ENCODE measurements at places on chromosomes 12 and 14.
A peak's percentile ranks its signal among the peaks of the same experiment; 100 is the strongest.

DNA sequence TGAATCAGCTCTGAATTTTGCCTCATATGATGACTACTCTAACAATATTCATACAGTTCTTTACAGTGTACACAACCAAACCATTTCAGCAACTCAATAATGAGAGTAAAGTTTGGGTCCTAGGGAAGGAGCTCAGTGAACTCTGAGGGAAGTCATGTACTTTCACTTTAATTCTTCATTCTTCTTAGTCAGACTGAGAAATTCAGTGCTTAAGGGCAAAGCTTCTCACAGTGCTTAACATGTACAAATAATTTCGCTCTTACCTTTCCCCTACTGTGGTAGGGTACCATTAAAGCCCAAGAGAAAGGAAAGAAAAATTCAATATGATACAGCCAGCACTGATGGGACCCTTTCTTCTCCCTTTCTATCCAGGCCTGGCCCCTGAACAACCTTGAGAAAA, 435.0 kb downstream of the NELL2 start:
- no peak for DNase-seq

DNA sequence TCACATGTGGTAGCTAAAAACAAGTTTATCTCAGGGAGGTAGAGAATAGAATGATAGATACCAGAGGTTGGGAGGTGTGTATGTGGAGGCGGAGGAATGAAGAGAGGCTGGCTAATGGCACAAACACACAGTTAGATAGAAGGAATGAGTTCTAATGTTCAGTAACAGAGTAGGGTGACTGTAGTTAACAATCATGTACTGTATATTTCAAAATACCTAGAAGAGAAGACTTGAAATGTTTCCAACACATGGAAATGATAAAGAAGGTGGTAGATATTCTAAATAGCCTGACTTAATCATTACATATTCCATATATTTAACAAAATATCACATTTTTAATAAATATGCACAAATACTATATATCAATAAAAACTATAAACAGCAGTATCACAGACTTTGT, 8.9 kb upstream of the IFNG-AS1 start:
- DNase-seq = no peak

- no peak for DNase-seq
These were observed 55.6 kb upstream of the PPP2R5C start for GRCh38 chr14:101705733-101706508.

GRCh38 chr12:98243190-98243589, 272.2 kb upstream of the TMPO start:
- no peak for DNase-seq

GRCh38 chr14:57009585-57010515, 199.6 kb upstream of the OTX2 start:
- peak; percentile 40 for DNase-seq

GRCh38 chr12:67647799-67648520, 585 bp upstream of the DYRK2 start:
- peak; percentile 70 for DNase-seq

DNA sequence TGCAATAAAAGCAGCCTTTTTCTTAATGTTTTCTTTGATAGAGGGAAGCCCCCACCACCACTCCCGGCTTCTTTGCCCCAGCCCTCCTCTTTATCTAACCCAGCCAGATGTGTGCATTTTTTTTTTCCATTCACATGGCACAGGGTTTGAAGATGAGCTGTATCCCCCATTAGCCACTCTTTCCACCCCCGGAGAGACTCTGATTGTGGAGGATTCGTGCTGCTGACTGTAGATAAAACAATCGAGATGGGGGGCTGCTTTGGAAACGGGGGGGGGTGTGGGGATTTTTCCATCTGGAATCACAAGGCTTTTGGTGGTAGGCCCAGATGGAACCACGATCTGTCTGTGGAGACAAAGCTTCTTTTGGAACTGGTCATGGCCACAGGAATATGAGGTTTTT, 46.2 kb upstream of the VASH1 start:
- DNase-seq = no peak

DNA sequence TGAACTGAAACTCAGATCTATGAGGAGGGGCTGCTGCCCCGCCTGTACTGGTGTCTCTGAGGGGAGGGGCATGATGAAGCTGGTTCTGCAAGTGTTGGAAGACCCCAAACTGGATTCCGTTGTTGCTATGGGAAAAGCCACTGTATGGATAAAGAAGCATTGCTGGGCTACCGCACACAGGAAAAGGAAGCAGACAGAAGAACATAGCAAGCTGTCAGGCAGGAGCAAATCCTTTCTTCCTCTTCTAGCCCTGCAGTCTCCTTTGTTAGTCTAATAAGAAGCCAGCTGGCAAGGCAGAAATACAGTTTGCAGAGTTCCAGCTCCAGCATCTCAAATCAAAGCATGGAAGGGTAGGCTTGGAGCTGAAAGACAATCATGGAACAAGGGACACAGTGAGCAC, 26.3 kb upstream of the NR1H4 start:
- DNase-seq = no peak

GRCh38 chr12:39886106-39886505, 219.8 kb downstream of the SLC2A13 start:
- no peak for DNase-seq

Measured in LNCaP clone FGC (cell line).